Hematopoietic multipotent progenitor cell treated with erythropoietin and hydrocortisone succinate and interleukin-3 and kit ligand, for 17 days (in vitro differentiated cells): ENCODE measurements at places on chromosomes 4 and X.

- no peak for DNase-seq
Measured at GRCh38 chr4:68892861-68893260, 58.7 kb downstream of the UGT2A3 start.

DNA sequence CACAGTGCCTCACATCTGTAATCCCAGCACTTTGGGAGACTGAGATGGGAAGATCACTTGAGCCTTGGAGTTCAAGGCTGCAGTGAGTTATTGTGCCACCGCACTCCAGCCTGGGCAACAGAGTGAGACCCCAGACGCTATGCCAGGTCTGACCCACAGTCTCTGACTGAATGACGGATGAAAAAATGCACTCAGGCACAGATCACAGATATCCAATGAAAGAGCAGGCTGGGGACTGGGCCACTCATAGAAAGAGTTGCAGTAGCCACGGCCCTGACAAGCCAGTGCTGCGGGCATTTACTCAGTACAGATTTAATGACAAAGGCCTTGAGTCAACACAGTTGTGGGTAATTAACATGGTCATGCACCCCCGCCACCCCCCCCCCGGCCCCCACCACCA is 22.7 kb downstream of the NUDT6 start:
- DNase-seq: no peak

GRCh38 chr4:139934708-139935195 is 219.2 kb downstream of the MAML3 start:
- no peak for DNase-seq

GRCh38 chr4:170423137-170423536 is 333.4 kb upstream of the AADAT start:
- no peak for DNase-seq

- DNase-seq: no peak
Measured at GRCh38 chrX:139844163-139844562, 88.7 kb downstream of the ATP11C start.

GRCh38 chr4:75284831-75285230 is 229.4 kb downstream of the RCHY1 start:
- DNase-seq: no peak

GRCh38 chrX:19388064-19388679 is 44.4 kb downstream of the PDHA1 start:
- DNase-seq: no peak

DNA sequence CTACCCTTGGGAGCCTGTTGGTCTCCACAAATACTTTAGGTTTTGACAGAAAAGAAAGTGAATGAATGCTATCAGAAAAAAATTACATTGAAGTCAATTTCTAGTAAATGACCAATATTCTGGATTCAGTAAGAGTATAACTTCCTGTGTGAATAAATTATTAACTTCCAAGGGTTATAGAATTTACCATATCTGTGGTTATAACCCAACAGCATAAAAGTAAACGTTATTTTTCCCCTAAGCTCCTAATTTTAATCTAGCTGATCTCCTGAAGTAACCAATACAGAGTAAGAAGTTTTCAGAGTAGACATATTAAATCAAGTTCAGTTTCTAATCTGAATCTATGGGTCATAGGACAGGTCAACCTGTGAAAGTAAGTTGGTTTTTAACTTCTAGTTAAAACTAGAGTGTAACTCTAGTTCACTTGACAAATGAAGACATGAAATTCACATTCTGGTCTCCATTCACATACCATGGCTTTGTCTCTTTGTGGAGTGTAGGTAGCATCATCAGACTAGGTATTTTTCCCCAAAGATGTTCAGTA is 22.8 kb downstream of the DTHD1 start:
- no peak for DNase-seq

DNA sequence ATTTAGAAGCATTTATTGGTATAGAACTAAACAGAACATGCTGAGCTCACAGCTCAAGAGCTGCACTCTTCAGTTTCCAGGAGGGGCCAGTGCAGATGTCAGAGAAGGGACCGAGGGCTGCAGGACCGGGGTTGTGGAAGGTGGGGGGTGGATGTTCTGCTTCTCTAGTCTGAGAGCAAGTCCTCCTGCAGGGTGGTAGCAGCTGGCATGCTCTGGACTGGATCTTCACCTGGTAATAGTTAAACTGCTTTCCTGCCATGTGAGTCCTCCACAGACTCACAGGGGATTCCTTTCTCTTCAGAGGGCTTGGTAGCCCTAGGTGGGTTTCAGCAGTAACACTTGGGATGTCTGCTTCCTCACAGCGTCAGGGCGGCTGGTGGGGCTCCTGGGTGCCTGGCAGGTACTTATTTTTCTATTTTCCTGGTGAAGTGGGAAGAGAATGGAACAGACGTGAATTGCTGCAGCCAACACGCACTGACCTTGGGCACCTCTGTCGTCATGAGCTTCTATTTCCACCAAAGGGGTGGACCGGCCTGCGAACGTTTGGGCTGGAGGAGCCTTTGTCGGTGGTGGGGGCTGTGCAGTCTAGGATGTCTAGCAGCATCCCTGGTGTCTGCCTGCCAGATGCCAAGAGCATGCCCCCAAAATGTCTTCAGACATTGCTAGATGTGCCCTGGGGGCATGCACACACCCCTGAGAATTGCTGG is 2.5 kb downstream of the MAEA start:
- no peak for DNase-seq
